ENCODE measurements at places on chromosomes 4 and X.

DNA sequence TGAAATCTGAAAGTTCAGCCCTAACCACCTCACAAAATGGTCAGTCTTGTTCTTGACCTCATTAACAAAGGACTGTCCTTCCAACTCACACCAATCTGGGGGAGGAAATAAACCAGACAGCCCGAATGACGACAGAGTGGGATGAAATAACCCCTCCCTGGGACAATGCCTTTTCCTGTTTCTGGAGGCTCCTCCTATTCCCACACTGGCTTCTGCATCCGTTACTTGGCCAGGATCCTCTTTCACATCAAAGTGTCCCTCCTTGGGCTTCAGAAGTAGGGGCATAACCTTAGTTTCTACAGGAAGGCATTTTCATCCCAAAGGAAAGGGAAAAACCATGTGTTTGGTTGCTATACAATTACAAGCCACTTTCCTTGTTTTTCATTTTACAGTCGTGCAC lies 59.8 kb upstream of the RPL34 start:
- DNase-seq = peak; percentile 45

DNA sequence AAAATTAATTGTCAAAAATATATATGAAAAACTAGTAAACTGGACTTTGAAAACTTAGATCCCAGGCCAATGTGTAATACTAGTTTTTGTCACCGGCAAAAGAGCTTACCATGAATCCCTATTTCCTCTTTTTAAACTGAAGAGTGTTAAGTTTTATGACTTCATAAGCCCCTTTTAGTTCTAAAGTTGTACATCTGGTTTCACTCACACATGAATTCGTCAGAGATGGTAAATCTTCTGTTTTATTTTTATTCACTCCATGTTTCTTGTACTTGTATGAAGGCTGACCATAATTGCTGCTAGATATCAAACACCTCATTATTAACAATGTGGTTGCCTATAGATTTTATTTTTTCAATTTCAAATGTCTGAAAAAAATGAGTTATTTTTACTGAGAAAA lies 827.9 kb downstream of the PCDH7 start:
- no peak for DNase-seq

- no peak for DNase-seq
Measured at GRCh38 chrX:66919280-66919832, 280.5 kb upstream of the EDA2R start.

DNA sequence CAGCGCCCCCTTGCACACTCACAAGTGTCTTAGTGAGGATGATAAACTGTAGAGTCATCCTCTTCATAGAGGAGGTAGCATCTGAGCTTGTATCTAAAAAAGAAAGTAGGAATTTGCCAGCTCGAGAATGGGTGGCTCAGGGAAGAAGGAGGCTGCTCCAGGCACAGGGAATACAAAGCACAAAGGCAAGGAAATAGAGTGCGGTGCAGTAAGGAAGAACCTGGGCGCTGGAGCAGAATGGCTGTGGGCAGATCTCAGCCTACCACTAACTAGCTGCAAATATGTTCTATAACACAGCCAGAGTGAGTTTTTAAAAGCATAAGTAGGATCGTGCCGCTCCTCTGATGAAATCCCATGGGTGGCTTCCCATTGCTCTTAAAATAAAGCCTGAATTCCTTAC lies 61.6 kb upstream of the MAPK10 start:
- no peak for DNase-seq

DNA sequence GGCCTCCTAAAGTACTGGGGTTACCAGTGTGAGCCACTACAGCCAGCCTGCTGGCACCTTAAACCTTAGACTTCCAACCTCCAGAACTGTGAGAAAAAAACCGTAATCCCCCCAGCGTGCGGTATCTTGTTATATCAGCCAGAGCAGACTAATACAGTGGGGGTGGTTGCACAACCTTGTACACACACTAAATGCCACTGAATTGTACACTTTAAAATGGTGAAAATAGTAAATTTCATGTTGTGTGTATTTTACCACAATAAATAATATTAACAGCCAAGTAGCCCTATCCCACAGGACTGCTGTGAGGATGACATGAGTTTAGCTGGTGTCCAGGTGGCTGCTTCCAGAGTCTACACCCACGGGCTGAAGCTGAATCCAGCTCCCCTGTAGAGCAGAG lies 38.8 kb downstream of the ZBTB49 start:
- no peak for DNase-seq

DNA sequence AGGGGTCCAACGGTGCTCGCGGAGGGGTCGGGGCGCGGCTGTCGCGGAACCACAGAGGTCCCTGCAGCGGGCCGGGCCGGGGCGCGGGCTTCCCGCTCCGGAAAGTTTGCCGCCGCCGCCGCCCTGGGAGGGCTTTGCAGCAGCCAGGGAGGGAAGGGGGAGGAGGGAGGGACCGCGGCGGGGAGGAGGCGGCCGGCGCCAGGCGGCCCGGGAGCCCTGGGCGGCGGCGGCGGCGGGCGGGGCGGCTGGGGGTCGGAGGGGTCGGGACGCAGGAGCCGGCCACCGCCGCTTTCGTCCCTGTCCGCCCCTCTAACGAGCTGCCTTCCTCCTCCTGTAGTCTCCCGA lies 375 bp downstream of the FGFR3 start:
- peak; percentile 57 for DNase-seq

- DNase-seq = no peak
Measured at GRCh38 chr4:133759428-133759827, 442.2 kb downstream of the PABPC4L start.
